NCI-H1694 treated with DMSO at 0.1 percent for 48 hours (cell line): ENCODE measurements at places on chromosomes 12 and 14.

DNA sequence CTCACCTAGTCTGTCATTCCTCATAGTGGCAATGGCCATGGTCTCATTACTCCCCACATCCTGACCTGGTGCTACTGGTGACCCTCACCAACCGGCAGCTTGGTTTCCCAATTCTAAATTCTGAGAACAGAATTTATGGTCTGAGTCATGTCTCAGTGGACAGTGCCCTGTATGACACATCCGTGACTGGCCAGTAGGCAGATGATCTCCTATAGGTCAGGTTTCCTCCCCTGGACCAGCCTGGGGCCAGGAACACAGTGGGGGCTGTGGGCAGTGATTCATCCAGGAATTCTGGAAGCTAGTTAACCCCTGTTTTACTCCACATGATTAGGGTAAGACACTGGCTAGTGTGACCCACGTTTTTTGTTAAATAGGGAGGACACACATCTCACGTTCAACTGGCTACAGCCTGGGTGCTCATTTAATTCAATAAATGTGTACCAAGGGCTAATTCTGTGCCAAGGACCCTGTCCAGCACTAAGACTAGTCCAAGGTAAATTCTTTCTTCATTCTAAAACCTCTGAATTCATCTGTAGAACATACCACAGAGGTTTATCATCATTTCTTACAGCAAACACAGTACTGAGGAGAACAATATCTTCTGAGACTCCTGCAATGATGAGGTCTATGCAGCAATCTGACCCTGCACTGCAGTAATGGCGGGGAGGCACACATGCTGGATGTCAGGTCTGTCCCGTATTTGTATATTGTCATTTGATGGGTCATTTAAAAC, 249.6 kb upstream of the TBX3 start:
- DNase-seq = no peak

DNA sequence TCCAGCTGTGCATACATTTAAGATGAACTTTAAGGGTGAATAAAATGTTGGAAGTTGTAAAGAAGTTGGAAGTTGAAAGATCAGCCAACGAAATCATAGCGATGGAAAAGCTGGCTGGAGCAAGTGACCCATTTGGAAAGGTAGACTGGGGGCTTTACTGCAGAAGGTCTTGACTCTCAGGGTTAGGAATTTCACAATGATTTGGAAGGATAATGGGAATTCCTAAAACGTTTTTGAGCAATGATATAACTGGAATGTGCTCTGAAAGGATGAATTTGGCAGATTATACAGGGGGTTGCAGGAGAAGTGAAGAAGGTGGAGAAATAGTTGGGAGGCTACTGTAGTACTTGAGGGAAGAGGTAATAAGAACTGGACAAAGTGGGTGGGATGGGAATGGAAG, 27.4 kb downstream of the EMP1 start:
- no peak for DNase-seq

DNA sequence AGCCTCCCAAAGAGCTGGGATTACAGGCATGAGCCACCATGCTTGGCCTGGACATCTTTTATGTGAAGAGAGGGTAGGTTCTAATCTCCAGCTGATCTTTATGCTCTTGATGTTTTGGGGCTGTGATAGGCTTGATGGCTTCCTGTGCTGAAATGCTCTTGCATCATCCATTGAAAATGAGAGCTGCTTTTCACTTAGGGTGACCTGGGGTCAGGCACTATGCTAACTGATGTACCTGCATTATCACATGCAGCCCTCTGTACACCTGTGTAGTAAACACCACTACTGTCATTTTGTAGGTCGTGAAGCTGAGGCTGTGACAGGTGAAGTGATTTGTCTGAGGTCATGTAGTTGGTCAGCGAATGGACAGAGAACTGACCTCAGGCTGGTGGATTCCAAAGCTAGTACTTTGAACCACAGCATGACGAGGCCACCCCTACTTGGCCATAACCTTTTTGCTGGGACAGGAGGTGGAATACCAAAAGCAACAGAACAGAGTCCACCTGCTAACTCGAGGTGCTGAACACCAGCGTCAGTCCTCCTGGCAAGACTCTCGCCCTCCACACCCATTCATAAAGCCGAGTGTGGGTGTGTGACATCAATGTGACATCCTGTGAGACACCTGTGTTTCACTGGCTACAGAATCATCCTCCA, 69.1 kb downstream of the C12orf75 start:
- DNase-seq = no peak

GRCh38 chr12:89657066-89657465, 51.6 kb downstream of the ATP2B1 start:
- no peak for DNase-seq

- no peak for DNase-seq
Observed at GRCh38 chr14:92960706-92961566, 38.0 kb downstream of the CHGA start.

DNA sequence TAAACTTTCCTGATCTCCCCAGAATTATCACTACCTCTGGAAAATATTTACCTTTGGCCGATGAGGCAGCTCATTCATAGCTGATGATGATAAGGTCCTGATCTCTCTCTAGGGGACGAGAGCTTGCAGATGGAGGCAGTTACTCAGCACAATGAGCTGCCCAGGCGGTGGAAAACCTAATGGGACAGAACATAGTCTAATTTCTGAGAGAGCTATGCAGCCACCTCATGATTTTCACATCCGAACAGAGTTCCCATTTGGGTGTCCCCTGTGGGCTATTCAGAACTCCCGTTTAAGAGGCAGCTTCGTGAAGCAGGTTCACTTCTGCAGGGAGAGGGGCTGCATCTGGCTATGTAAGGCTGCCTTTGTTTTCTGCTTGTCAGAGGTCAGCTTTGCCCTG, 724.6 kb upstream of the TMEM132C start:
- DNase-seq = no peak

DNA sequence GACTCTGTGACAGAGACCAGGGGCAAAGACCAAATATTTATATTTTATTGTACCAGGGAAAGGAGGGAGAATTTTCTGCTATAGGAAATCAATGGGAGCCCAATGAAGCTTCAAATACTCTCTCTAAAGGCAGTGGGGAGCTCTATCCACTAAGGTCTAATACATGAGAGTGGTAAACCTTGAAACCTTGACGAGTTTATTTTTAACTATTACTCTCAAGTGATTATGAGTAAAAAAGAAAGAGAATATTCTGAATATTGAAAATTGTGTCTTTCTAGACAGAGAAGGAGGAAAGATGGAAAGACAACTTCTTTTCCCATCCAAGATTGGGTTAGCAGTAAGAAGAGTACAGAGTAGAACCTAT, 1722.1 kb upstream of the SEL1L start:
- DNase-seq = no peak

GRCh38 chr12:6384499-6385436, 806 bp downstream of the LTBR start:
- no peak for DNase-seq

GRCh38 chr12:45051572-45052125, 750 bp upstream of the DBX2 start:
- DNase-seq = peak; percentile 63

- no peak for DNase-seq
Observed at GRCh38 chr14:68918612-68919011, 60.5 kb downstream of the ACTN1 start.

- no peak for DNase-seq
Observed at GRCh38 chr14:106051796-106052195, 525.4 kb downstream of the TMEM121 start.

- DNase-seq = peak; percentile 90
Observed at GRCh38 chr14:65866886-65867285, 454.4 kb downstream of the FUT8 start.

DNA sequence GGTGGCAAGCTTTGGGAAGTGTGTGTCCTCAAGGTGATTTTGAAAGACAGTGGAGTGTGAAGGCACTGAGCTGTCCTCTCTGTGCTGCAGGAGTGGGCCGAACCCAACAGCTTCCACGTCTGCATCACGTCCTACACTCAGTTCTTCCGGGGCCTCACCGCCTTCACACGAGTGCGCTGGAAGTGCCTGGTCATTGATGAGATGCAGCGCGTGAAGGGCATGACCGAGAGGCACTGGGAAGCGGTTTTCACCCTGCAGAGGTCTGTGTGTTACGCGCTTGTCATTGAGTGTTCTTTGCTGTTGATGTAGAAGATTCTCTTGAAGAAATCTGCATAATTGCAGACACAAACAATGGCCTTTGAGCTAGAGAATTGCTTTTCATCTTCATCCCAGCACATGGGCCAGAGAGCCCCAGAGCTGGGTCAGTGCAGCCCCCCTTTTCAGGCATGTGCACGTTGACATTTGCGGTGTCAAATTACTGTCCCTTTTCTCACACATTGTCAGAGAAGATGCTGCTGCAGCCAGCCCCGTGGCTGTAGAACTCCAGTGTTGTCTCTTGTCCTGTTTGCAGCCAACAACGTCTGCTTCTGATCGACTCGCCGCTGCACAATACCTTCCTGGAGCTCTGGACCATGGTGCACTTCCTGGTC, 63.3 kb downstream of the EP400 start:
- no peak for DNase-seq

- DNase-seq = no peak
Observed at GRCh38 chr12:65825183-65825506, 862 bp downstream of the HMGA2 start.

DNA sequence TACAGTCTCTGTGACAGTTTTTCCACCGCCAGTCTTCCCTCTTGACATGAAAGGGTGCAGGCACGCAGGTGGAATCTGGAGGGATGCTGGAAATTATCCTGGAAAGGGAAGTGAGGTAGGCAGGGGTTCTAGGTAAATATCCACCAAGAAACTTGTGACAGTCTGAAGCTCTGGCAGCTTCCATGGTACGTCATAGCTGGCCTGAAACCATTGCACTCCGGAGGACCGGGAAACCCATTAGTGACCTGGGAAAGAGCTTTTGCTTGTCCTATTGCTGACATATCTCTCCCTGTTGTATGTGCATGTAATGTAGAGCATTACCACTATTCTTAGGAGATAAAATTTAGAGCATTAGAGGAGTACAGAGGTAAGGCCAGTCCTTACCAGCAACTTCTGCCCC, 275.9 kb downstream of the EGLN3 start:
- DNase-seq = no peak

GRCh38 chr12:53065470-53065869, 13.7 kb downstream of the SPRYD3 start:
- DNase-seq = no peak

DNA sequence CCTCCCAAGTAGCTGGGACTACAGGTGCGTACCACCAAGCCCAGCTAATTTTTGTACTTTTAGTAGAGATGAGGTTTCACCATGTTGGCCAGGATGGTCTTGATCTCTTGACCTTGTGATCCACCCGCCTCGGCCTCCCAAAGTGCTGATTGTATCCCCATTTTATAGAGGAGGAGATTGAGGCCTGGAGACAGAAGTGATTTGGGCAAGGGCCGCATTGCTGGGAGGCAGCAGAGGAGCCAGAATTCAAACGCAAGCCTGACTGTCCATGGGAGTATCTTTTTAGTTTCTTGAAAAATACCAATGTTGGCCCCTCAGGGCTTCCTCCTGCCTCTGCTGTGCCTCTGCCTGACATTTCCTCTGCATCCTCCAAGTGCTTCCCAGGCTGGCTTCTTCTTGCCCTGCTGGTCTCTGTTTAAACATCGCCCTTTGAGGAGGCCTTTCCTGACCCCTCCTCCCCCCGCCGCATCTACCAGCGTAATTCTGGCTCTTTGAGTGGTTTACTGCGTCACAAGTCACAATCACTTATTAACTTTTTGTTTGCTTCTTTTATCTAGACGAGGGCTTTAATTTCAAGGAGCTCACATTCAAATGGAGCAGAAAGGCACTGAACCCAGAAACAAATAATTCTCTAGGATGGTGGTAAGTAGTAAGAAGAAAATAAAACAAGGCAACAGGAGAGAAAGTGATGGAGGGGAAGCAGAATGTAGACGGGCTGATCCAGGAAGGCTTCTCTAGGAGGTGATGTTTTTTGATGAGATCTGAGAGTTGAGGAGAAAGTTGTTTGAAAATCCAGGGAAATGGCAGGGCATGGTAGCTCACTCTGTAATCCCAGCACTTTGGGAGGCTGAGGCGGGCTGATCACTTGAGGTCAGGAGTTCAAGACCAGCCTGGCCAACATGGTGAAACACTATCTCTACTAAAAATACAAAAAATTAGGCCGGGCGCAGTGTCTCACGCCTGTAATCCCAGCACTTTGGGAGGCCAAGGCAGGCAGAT, 91.0 kb upstream of the MED13L start:
- no peak for DNase-seq
